CD4-positive, alpha-beta memory T cell (primary cell): ENCODE measurements at places on chromosomes 12 and 14.
A peak's percentile ranks its signal among the peaks of the same experiment; 100 is the strongest.

DNA sequence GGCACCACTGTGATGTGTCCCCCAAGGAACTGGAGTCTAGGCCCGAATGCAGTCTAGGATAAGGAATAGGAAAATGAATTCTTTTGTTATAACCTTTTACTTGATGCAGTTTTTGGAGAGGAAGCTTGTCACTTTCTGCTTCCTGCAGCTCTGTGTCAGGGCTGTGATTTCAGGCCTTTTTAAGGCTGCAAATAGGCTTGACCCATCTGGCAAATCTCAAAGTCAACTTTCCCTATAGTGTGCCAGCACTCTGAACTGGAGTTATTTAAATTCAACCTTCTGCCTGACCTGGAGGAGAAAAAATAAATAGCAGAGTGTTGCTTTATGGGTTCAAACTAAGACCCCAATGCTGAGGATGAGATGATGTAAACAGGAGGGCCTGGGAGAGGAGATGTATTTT, 51.8 kb upstream of the CEP83 start:
- no peak for DNase-seq

DNA sequence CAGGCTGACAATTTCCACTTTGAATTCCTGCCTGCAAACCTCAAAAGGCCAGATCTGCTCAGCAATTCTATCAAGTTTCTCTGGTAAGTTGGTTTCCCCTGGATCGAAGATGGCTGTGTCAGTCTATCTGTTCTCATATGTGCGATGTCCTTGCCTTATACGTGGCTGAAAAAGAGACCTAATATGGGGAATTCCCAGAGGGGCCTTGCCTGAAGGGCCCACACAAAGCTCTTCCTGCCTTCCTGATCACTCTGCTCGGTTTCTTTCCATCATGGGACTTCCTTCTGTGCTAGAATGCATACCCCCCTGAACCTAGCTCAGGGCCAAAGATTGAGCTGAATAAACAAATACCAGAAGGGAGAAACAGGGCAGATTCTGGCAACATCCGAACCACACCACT, 13.2 kb downstream of the TCL1B start:
- no peak for DNase-seq

- no peak for DNase-seq
Observed at GRCh38 chr12:4320497-4320852, 538 bp upstream of the TIGAR start.

GRCh38 chr12:92210071-92210470, 64.4 kb upstream of the BTG1 start:
- DNase-seq: peak; percentile 54

DNA sequence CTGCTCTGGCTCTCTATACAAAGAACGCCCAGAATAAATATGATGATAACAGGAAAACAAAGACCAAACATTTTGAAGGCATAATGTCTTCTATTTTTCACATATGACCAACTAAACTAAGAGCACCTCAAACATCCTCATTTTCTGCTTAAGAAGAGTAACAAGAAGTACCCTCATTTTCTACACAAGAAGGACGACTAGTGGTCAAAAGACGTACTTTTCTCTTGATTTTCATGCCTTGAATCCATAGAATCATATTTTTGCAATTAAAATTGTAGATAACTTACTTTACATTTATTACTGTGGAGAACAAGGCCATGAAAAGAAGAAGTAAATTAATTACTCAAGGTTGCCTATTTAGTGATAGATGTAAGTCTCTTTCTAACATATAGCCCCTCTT, 358.6 kb downstream of the DUSP6 start:
- DNase-seq: no peak

DNA sequence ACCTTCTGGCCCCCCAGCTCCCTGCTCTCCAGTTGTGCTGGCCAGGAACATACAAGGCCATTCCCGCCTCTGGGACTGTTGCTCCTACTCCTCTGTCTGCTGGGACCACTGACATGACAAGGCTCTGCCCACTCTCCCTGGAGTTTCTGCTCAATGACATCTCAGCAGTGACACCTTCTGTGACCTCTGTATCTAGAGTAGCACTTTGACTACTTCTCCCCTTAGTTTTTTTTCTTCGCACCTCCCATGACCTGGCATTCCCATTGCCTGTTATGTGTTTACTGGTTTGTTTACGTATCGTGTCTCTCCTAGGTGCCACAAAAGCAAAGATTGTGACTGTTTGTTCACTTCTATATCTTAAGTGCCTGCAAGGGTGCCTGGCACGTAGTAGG, 40.1 kb upstream of the TMEM263 start:
- DNase-seq: no peak

DNA sequence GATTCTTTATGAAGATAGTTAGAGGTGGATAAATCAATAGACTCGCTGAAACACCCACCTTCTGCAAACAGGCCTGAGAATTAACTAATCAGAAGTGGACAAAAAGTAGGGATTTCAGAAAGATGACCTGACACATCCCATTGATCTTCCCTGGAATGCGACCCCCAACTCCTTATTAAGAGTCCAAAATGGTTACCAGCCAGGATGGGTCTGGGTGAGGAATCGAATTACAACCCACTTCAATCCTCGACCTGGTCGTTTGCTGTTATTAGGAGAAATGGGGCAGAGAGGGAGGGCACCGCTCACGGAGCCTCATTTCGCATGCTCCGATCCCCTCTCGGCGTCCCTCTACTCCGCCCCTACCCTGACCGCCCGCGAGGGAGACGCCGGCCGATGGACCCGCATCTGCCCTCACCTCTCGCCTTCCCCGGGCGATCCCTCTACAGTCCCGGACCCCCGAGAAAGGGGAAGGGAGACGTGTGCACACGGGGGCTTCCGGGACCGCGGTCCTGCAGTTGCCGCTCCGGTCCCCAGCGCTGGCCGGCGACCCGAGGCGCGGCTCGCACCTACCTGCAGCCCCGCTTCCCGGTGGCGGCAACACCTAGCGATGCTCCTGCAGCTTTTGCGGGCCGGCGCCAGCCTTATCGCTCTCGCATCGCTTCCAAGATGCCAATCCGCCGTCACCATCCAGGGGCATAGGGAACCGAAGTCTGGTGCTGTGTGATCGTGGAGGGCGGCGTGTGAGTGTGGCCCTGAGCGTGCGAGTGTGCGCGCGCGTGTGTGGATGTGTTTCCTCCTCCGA, 69.3 kb upstream of the USP15 start:
- peak; percentile 13 for DNase-seq

- no peak for DNase-seq
Observed at GRCh38 chr14:89491711-89492381, 74.8 kb upstream of the FOXN3 start.

DNA sequence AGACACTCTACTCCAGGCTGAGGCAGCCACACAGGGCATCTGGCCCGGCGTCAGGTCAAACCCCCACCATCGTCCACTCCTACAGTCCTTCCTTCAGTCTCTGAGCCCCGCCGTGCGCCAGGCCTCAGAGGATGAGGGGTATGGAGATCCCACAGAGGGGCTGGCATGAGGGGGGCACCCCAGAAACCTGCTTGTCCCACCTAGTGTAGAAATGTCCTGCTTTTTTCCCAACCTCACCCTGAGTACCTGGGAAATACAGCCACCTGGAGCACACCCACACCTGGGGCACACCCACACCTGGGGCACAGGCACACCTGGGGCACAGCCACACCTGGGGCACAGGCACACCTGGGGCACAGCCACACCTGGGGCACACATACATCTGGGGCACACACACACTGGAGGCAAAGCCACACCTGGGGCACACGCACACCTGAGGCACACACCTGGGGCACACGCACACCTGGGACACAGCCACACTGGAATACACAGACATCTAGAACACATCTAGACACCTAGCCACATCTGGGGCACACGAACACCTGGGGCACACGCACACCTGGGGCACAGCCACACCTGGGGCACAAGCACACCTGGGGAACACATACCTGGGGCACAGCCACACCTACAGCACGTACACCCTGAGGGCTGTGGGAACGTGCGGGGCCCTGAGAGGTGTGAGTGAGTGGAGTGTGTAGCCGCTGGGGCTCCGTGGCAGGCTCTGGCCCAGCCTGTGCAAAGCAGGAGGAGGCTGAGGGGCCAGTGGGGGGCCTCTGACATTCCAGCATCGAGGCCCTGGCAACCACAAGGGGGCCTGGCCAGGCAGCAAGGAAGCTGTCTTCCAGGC, 18.4 kb downstream of the AKT1 start:
- no peak for DNase-seq

GRCh38 chr14:70622111-70622712, 19.5 kb upstream of the TTC9 start:
- peak; percentile 62 for DNase-seq

DNA sequence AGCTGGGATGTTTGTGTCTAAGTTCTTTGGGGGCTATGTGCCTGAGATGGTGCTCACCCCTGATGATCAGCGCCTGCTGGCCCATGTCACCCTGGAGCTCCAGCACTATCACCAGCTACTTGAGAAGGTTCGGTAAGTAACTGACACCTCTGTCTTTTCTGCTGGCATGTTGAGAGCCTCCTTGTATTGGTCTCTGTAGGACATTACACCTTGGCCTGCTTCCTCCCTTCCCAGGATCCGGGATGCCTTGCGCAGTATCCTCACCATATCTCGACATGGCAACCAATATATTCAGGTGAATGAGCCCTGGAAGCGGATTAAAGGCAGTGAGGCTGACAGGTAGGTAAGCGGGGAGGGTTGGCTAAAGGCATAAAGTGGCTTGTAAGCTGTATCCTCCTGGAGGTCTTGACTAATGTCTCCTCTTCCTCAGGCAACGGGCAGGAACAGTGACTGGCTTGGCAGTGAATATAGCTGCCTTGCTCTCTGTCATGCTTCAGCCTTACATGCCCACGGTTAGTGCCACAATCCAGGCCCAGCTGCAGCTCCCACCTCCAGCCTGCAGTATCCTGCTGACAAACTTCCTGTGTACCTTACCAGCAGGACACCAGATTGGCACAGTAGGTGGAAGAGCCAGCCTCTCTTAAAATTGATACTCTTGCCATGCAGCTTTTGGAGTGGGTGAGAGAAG, 5.5 kb downstream of the DDIT3 start:
- no peak for DNase-seq

DNA sequence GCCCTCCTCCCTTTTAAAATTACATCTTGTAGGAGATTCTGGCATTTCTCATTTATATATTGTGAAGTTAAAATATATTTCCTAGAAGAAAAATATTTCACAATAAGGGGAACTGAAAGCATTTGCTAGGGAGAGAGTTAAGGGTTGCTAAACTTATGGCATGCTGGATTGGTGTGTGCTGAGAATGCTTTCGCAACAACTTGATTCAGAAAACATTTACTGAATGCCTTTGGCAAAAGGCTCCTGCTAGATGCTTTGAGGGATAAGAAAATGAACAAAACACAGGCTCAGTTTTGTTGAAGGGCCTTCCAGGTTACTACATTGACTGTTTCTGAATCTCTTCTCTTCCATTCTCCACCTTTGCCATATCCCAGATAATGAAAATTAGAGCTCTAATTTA, 67.5 kb downstream of the DIP2B start:
- no peak for DNase-seq

DNA sequence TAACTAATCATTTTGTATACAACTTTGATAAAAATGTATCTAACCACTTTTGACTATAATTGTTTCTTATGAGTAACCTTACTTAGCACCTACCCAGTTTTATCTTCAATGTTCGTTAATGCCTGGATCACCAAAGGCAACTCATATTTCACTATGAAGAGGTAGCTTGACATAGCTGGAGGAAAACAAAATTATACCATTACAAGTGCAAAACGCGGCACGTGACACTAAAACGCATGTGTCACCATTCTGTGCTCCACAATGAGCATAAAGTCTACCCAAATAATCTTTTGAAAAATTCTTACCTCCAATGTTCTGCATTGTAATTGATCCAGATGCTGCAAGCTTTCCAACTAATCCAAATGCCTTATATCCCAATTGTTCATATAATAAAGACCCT, 5.8 kb downstream of the SLC38A2 start:
- DNase-seq: no peak

DNA sequence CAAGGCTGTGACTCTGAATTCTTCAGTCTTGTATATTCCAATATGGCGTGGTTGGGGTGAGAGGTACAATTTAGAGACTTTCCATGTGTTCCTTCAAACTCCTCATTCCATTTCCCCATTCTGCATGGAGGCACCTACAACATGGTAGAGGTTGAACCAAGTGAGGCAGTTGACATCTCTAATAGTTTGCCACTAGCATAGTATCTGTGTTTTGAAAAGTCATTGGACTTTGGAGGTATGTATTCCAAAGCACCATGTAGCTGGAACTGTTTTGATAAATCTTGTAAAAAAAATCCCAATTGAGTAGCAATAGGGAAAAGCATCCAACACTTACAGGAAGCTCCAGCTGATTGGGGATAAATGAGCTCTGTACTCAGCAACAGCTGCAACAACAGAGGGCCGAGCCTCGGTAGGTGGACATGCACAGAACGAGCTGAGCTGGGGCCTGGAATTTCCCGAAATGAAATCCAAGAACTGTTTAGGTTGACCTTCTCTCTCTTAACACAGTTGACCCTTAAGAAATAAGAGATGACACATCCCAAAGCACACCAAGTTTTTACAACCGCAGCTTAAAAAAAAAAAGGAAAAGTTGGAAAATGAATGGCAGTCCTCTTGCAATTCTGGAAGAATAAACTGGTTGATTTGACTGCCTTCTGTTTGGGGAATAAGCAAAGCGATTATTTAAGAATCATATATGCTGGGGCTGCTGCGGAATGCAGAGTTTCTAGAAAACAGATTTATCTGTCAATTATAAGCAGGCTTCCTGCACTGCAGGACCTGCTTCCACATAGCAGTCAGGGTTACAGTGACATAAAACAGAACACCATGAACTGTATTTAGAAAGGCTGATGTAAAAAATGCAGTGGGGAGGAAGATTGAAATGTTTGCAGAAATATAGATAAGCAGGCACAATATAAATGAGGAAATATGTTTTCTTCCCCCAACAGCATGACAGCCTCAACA, 194.6 kb upstream of the KRR1 start:
- DNase-seq: no peak

- DNase-seq: no peak
Observed at GRCh38 chr12:62846491-62846890, 88.5 kb downstream of the PPM1H start.

- no peak for DNase-seq
Observed at GRCh38 chr12:43060742-43061141, 471.2 kb upstream of the PRICKLE1 start.

DNA sequence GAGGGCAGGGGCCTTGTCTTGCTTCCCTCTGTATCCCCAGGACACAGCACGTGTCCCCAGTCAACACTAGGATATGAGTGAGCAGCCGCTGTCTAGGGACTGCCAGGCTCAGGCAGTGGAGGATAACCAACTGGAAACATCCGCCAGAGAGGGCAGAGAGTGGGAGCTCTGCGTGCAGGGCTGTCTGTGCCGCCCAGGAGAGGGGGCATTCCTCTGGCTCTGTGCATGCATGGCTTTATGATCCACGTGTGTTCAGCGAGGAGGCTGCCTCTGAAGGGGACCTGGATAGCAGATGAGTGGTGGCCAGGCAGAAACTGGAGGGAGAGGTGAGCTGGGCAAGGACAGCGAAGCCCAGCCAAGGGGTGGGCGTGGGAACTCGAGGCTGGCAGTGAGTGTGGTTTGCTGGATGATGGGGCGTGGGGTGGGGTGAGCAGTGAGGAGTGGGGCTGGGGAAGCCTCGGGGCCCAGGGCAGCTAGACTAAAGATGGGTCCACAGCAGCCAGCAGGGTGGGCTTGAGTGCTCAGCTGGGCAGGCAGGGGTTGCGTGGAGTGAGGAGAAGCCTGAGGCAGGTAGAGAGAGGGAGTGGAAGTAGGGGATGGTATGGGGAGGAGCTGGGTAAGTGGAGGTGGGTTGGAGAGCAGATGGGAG, 72.9 kb downstream of the PRIMA1 start:
- no peak for DNase-seq

- DNase-seq: peak; percentile 40
Observed at GRCh38 chr14:49946320-49947141, 53.6 kb downstream of the ARF6 start.
